ENCODE measurements at places on chromosomes 16 and 17.

GRCh38 chr16:72224260-72224768, 52.4 kb upstream of the PMFBP1 start:
- no peak for DNase-seq

DNA sequence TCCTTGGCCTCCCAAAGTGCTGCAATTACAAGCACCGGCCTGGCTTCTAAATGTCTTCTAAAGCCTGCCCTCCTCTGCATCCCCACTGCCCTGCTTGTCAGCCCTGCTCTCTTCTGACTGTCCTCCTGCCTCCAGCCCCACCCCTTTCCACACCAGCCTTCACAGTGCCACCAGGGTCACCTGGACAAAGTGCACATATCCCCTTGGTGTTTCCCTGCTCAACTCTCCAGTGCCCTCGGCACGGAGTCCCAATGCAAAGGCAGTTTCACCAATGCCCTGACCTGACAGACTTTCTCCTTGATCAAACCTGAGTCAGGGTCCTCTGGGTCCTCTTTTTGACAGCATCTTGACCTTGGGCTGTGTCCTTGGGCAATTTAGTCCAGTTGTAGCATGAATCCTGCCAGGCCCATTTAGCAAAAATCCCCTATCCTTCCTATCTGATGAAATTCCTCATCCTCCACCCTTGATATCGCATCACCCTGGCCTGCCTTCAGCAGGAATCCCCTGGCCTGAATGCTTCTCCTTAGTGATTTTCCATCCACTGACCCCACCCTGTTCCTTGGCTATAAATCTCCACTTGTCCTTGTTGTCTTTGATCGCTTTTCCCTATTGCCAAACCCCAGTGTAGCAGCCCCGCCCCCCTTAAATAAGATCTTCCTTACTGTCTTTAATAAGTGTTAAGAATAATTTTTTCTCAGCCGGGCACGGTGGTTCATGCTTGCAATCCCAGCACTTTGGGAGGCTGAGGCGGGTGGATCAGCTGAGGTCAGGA, 42.7 kb upstream of the ETV4 start:
- no peak for DNase-seq

GRCh38 chr17:45780921-45781320, 3.2 kb upstream of the CRHR1 start:
- DNase-seq: no peak

- DNase-seq: no peak
These were observed 41.1 kb downstream of the SRL start for GRCh38 chr16:4200781-4201137.

GRCh38 chr17:31072186-31072585, 22.6 kb upstream of the NF1 start:
- DNase-seq: no peak

DNA sequence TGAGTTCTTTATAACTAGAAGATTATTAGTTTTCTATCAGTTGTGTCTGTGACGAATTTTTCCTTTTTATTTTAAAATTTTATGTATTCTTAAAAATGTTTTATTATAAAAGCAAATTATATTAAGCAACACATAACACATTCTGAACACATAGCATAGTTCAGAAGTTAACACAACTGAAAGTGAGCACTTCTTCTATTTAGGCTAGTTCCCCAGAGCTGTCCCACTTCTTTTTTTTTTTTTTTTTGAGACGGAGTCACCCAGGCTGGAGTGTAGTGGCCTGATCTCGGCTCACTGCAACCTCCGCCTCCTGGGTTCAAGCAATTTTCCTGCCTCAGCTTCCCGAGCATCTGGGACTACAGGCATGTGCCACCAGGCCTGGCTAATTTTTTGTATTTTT, 37.7 kb upstream of the ALDH3A2 start:
- no peak for DNase-seq

GRCh38 chr16:14600164-14600563, 29.9 kb downstream of the PARN start:
- no peak for DNase-seq

DNA sequence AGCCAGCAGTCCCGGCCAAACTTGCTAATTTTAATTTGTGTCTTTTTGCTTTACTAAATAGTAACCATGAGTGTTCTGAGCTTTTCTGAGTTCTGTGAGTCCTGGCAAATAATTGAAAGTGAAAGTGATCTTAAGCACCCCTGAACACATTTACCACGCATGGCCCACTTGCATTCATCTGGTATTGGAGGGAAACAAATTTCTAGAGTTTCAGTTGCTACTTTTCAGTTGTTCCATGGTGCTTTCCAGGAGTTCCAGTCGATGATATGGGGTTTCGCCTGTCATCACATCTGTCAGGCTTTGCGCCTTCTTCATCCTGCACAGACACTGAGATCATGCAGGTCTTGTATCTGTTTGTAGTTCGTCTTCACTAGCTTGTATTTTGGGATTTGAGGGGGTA, 44.1 kb downstream of the CRLF3 start:
- no peak for DNase-seq

- DNase-seq: no peak
These were observed 447.3 kb upstream of the MAF start for GRCh38 chr16:80047842-80048241.

DNA sequence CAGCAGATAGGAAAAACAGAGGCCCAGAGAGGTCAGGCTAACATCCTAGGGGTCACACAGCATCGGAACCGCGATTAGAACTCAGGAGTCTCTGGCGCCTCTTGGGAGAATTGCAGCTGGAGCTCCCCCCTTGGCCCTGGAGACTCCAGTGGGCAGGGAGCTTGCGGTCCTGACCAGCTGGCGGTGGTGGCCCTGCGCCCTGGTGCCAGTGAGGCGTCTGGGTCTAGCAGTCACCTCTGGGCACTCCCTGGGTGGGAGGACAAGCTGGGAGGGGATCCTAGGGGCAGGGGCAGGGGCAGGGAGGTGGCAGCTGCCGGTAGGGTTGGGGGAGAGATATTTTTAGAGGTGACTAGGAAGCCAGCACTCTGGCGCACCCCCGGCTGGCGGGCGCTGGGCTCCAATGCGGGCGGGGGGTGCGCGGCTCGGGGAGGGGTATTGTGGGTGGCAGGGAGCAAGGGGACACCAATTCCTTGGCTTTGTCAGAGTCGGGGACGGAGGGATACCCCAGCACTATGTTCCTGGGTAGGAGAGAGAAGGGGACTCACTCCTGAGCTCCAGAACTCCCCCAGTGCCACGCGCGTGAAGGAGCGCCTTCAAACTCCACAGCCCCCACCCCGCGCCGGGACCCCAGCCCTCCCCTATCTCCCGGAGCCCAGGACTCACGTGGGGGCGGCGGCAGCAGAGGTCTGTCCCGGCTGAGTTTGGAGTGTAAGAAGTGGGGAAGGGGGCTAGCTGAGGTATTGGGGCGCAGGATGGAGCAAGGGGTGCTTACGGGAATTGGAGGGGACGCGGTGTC, 584 bp downstream of the PHOSPHO1 start:
- DNase-seq: no peak

- no peak for DNase-seq
These were observed 3.2 kb upstream of the ARHGAP23 start for GRCh38 chr17:38425031-38425430.

DNA sequence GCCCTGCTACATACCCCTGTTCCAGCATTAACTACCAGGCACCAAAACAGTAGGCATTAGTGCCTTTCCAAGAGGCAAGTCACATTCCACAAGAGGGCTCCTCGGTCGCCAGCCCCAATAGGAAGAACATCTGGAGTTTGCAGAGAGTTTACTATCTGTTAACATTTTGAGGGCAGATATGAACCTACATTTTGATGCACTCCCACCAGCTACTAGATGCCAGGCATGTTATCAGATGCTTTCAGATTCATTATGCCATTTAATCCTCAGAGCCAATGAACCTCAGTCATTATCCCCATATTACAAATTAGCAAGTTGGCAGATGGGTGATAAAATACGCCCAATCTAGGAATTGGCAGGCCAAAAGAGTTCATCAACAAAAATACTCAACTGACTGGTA, 4.2 kb upstream of the CMTM2 start:
- no peak for DNase-seq

DNA sequence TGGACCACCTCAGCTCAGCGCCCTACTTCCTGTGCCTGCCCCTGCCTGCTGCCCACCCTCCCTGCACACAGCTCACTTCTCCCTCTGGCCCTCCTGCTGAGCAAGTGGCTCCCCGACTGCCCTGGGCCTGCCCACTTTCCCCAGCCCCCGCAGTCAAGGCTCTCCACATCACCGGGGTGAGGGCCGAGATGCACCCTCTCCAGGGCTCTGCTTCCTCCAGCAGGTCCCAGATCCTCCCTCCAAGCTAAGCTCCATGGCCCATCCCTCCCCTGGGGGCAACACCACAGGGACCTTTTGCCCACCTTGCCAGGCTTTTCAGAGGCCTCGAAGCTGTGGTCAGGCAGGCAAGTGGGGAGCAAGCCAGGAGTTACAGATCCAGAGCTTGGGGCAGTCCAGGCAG, 820.2 kb downstream of the KCNJ18 start:
- no peak for DNase-seq

DNA sequence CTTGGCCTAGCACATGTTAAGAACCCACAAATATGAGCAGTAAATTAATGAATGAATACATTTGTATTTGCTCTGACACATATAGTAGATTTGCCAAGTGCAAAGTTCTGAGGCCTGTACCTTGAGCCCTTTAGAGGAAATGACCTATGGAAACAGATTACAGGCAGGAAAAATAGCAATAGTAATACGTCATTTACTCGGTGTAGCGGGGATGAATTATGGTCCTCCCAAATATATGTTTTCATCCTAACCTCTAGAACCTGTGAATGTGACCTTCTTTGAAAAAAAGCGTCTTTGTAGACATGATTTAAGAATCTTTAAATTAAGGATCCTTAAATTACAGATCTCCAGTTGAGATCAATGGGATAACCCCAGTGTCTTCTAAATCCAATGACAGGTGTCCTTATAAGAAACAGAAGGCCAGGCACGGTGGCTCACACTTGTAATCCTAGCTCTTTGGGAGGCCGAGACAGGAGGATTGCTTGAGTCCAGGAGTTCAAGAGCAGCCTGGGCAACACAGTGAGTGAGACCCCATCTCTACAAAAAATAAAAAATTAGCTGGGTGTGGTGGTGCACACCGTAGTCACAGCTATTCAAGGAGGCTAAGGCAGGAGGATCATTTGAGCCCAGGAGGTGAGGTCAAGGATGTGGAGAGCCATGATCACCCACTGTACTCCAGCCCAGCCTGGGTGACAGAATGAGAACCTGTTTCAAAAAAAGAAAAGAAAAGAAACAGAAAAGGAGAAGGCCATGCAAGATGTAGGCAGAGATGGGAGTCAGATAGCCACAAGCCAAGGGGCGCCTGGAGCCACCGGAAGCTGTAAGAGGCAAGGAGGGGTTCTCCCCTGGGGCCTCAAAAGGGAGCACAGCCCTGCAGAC, 5.1 kb upstream of the ITPRIPL2 start:
- no peak for DNase-seq

DNA sequence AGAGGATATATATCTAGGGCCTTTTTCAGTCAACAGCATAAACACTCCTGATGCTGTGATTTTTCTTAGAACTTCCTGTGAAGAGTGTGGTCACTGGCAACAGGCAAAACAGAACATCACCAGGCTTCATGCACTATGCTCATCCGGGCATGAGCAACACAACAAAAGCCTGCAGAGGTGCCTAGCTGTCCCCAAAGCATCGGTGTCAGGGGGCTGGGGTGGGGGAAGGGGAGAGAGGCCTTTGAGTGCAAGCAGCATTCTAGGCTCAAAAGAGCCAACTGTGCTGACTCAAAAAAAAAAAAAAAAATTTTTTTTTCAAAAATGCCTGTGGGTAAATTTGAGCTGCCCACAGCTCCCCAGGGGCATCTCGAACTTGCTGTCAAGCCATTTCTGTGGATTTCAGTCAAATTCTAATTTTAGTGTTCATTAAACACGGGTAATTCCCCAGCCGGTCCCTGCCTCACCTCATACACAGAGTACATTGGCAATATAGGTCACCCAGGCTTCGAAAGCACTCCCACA, 194.6 kb upstream of the DYNLRB2 start:
- DNase-seq: no peak

GRCh38 chr16:66741169-66741900, 10.1 kb downstream of the DYNC1LI2 start:
- no peak for DNase-seq

DNA sequence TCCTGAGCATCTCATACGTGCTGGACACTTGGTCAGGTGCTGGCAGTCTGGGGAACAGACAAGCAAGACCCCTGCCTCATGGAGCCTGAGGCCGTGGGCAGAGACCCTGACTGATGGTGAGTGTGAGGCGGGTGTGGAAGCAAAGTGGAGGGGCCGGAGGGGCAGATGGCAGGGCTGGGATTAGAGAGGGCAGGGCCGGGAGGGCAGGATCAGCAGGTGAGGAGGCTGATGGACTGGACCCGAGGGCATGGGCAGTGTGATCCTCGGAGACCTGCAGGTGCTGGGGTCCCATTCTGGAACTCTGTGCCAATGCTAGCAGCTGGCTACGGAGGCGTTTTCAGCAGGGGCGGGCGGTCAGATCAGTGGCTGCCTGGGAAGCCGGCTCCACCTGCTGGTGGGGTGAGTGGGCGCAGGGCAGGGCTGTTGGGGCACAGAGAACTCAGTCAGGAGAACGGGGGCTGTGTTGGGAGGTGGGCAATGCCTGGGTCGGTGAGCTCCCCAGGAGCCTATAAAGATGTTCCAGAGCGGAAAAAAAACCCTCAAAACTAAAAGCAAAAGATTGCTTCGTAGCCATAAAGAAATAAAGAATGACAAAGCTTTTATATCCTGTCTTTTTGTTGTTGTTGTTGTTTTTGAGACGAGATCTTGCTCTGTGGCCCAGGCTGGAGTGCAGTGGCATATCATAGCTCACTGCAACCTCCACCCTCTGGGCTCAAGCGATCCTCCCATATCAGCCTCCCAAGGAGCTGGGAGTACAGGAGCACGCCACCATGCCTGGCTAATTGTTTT, 8.9 kb upstream of the C16orf74 start:
- DNase-seq: no peak

DNA sequence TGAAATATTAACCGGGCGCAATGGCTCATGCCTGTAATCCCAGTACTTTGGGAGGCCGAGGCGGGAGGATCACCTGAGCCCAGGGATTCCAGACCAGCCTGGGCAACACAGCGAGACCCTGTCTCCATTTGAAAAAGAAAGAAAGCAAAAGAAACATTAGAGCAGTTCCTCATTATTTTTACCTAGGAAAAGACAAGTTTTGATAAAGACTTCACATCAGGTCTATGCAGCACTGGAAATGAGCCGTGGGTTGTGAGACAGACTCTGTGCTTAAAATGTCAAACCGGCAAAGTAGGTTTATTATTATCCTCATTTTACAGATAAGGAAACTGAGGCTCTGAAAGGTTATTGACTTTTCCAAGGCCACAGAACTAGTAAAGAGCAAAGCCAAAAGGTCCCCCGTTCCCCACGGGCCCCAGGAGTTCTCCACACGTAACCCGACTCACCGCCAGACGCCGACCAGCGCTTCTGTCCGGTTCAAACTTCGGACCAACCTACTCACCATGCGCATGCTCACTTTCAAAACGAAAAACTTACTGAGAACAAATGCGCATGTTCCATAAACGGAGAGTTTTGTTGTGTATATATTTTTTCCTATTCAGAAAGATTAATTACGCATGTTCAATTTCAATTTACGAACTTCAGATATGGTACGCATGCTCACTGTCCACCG, 356 bp downstream of the TUBD1 start:
- DNase-seq: peak; percentile 25
